ENCODE measurements at places on chromosomes 7 and 10.
A peak's percentile ranks its signal among the peaks of the same experiment; 100 is the strongest.

DNA sequence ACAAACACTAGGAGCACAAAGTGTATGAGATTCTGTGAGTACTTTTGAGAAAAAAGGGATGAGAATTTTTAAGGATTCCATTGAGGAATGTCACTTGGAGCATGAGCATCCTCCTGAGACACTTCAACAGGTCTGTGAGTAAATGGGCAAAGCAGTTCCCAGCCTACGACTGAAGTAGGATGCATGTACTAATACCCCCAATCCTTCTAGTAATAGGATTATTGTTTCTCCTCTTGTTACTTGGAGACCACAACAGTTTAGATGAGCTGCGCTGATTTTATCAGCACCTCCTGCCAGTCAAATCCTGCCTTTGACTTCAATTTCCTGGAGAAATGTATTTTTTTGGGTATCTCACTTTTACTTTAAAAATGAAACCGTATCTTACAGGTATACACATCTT lies 820 bp downstream of the BBS9 start:
- peak; percentile 12 for DNase-seq

GRCh38 chr7:158350166-158350900 lies 237.3 kb downstream of the PTPRN2 start:
- DNase-seq = no peak

DNA sequence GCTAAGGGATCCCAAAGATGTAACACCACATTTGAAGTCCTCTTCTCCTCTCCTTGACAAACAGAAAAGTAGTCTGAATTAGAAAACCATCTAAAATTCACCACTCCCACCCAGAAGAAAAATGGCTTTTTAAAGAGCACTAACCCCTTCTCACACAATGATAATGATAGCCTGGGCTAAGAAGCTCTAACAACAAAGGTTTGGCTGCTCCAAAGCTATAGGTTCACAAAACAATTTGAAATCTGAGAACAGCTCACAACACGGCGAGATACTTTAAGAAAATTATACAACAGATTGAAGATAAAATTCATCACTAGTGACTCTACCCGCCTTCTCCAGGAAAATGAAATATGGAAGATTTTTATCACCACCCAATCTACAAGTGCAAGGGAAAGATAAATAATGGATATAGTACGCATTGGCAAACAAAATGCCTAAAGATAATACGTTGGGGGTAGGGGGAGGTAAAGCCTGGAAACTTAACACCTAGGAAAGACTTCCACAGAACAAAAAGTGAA lies 7.4 kb downstream of the ITGB1 start:
- DNase-seq = peak; percentile 13

GRCh38 chr7:115033917-115034459 lies 112.1 kb downstream of the MDFIC start:
- DNase-seq = no peak

- no peak for DNase-seq
Observed at GRCh38 chr10:30199376-30200016, 140.1 kb upstream of the JCAD start.

DNA sequence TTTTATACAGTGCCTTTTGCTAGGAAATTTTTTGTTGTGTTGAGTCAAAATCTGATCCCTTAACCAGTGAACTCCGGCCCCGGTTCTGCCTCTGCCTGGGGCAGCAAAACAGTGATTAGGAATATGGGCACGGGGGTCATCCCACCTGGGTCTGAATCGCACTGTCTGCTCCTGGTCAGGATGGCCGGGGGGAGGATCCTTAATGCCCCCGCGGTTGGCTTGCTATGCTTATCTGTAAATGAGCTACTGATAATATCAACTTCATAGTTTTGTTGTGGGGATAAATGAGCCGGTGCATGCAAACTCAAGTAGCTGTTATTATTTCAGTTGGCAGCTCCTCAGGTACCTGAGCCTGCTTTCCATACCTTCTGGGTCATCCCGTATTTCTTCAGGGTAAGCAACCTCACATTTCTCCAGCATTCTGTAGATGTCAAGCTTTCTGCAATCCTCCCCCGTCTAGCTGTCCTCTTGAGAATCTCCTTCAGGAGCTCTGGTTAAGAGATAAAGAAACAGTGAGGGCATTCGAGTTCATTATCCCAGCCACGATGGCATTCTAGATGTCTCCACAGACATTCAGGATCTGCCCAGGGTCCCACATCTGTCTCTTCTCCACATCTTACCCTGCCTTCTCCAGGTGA lies 592.2 kb downstream of the SDK1 start:
- DNase-seq = no peak

DNA sequence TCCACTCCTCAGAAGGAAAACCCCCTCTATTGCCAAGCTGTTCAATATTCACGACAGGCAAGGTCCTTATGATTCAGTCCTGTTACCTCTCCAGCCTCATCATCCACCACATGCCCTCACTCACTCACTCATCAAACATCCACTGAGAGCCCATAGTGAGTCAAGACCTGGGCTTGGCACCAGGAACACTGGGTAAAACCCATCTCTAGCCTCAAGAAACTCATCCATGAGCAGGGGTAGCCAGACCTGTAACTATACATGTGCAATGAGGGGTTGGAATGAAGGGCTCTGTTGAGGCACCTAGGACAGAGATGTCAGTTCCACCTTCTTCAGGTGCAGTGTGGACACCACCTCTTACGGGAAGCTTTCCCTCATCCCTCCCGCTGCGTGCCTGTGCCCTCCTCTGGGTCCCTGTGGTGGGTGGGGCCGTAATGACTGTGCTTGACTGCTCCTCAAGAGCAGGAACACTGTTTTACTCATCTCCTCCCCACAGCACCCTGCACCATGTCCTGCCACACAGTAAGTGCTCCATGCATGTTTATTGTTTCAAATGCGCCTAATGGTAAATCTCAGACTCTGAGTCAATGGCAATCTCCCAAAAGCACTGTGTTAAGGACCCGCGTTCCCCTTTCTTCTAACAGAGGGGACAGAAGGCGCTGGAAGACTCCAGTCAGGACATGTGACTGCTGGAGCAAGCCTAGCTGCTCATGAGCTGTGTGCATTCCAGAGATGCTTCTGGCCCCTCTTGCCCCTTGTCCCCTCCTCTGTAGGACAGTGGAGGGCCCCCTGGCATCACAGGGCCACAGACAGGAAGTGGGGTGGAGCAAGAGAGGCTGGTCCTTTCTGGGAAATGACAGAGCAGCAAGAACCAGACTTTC lies 95.4 kb downstream of the HIPK2 start:
- DNase-seq = no peak

DNA sequence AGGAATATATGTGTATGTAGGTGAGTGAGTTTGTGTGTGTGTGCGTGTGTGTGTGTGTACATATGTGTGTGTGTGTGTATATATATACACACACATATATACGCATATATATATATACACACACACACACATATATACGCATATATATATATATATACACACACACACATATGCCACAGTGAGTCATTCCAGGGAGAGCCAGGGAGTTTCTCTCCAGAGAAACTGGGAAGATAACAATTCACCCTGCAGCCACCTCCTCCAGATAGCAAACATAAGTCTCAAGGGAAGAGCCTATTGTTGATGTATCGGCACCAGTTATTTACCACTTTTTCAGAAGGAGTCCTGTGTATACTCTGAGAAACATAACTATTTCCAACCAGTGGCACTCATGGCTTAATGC lies 102.3 kb upstream of the STK17A start:
- no peak for DNase-seq

DNA sequence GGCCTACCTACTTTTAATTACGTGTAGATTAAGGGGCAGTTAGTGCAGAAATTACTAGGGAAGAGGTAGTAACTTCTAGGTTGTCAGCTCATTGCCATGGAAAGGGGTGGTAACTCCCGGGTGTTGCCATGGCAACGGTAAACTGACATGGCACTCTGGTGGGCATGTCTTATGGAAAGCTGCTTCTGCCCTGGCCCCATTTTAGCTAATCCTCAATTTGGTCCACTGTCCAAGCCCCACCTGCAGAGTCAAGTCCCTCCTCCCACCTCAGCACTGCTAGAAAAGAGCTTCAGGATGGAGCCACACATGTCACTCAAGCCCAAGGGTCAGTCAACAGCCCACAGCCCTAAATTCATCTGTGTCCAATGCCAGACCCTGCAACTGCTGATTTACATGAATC lies 7.5 kb upstream of the ZKSCAN1 start:
- DNase-seq = no peak

GRCh38 chr10:101529725-101530553 lies 58.1 kb downstream of the POLL start:
- DNase-seq = peak; percentile 66
